ENCODE measurements at places on chromosomes 7 and 10. TPM values are rescaled to one million over a fixed set of nuclear protein-coding genes. Genes with fewer than 3 reads are reported as not detected.

WIPF3 gene
- 2.1 TPM for total RNA-seq

CALML5 gene
- total RNA-seq: not detected

C10orf143 gene
- 1.9 TPM for total RNA-seq

CALML3 gene
- total RNA-seq: not detected

HOXA2 gene
- total RNA-seq: 1.6 TPM

ZC3HAV1L gene
- 17.5 TPM for total RNA-seq

BLNK gene
- total RNA-seq: 4.1 TPM

PLAU gene
- total RNA-seq: 33.6 TPM

LAMB4 gene
- total RNA-seq: 0.24 TPM

CRYGN gene
- 0.84 TPM for total RNA-seq

DNA sequence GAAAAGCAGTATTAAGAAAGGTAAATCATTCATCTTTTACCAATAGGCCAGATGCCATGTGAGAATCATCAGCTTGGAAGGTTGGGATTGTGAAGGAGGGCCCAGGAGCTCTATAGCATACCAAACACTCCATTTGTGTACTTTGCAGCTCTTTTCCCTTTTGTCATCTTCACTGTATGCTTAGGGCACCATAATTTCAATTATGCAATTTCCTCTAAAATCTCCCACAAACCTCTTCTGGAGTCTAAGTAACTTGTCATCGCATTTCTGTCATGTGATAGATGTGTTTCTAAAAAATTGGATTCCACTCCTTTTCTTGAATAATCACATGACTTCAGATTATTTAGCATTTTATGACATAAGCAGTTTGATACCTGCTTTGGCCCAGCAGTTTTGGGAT is 17.9 kb downstream of the RPP30 start:
- H3K4me1 ChIP-seq: no peaks in the 10 kb centered on the region
- no peak overlapping the region for H3K27ac ChIP-seq
- DNase-seq: no peak
- peaks cover 3% of the 10 kb centered on the region for H3K36me3 ChIP-seq

GRCh38 chr10:42690449-42691360 is 52.3 kb upstream of the ZNF33B start:
- H3K4me1 ChIP-seq: no peaks in the 10 kb centered on the region
- H3K27ac ChIP-seq: no peak overlapping the region
- H3K36me3 ChIP-seq: no peaks in the 10 kb centered on the region
- no peak overlapping the region for H3K4me3 ChIP-seq

DNA sequence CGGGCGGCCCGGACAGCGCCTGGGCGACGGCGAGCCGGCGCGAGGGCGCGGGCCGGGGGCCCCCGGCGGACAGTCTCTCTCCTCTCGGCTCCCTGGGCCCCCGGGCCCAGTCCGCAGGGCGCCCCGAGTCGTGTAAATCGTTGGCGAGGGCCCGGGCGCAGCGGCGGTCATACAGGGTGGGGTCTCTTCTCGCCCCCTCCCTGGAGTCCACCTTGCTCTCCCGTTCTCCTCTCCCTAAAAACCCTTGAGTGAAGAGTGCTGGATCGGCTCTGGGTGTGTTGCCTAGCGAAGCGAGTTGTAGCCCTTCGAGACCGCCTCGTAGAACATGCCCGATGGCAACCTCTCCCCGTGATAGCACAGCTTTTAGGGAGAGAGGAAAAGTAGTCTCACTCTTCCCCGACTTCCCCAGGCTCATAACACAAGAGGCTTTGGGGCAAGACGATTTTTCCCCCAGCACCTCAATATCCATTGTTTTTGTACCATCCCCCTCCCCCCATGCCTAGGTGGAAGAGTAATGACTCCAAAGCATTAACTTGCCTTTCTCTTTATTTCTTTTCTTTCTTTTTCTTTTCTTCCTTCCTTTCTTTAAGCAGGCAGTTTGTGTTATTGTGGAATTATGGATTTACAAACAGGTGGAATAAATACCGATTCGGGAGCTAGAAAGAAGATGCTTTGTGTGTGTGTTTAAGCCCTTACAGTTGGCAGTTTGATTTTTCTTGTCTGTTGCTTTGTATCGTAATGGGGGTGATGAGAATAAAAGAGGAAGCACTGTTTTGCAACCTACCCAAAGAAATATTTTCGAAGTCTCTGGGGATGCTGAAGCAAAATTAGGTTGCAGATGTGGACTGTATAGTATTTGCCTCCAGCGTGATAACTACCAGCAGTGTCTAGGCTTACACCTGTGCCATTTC is 822 bp downstream of the SHOC2 start:
- no peaks in the 10 kb centered on the region for H3K4me1 ChIP-seq
- peak overlapping the region; percentile 98 for H3K4me3 ChIP-seq
- H3K27me3 ChIP-seq: no peaks in the 10 kb centered on the region

- no peak for DNase-seq
- no peaks in the 10 kb centered on the region for H3K4me1 ChIP-seq
- no peaks in the 10 kb centered on the region for H3K27me3 ChIP-seq
- H3K36me3 ChIP-seq: no peaks in the 10 kb centered on the region
Measured at GRCh38 chr7:49805371-49806007, 32.1 kb downstream of the VWC2 start.

- no peaks in the 10 kb centered on the region for H3K27me3 ChIP-seq
- H3K27ac ChIP-seq: no peak overlapping the region
- H3K36me3 ChIP-seq: no peaks in the 10 kb centered on the region
Measured at GRCh38 chr7:131212114-131212513, 115.6 kb upstream of the MKLN1 start.

DNA sequence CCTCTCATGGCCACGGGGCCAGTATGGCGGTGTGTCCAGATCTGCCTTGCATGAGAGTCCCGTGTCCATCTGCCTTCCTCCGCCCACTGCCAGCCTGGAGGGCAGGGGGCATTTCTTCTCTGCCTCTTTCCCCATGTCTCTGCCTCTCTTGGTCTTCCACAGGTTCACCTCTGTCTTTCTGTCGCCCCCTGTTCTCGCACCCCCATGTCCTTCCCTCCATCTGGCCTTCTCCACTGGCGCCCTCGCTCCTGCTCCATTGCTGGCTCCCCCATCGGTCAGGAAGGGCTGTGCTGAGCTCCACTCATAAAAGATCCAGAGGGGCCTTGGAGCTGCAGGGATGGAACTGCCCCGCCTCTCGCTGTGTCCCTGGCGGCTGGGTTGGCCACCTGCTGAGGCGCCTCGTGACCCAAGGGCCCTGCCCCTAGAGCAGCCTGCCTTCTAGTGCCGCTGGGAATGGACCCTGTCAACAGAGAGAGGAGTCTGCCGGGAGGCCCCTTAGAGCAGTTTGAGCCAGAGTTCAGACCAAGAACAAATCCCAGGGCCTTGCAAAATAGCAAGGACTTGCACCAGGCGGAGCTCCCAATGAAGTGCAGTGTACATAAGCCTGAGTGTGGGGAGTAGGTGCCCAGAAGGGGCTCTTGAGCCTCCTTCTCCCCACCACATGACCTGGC is 42.0 kb downstream of the GOLGA7B start:
- H3K4me3 ChIP-seq: no peak overlapping the region
- H3K4me1 ChIP-seq: no peaks in the 10 kb centered on the region
- no peak overlapping the region for H3K27ac ChIP-seq
- H3K36me3 ChIP-seq: no peaks in the 10 kb centered on the region
- no peaks in the 10 kb centered on the region for H3K27me3 ChIP-seq

DNA sequence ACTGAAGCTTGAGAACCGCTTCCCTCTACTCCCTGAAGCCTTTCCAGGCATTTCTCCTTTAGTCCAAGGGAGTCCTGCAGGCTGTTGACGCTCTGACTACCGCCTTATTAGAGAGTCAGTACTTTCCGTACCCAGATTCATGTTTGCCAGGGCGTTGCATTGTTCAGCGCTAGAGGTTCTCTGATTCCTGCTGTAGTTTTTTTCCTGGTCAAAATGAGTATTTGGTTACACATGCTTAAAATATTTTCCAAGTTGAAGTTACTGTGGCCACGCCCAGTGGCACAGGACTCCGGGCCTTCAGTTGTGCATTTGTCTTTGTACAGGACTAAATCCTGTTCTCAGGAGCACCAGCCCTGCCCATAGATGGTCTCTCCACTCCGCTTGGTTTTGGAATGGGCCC is 7.9 kb downstream of the MTURN start:
- peaks cover 10% of the 10 kb centered on the region for H3K4me1 ChIP-seq
- H3K27ac ChIP-seq: peak overlapping the region; percentile 82
- H3K27me3 ChIP-seq: no peaks in the 10 kb centered on the region

DNA sequence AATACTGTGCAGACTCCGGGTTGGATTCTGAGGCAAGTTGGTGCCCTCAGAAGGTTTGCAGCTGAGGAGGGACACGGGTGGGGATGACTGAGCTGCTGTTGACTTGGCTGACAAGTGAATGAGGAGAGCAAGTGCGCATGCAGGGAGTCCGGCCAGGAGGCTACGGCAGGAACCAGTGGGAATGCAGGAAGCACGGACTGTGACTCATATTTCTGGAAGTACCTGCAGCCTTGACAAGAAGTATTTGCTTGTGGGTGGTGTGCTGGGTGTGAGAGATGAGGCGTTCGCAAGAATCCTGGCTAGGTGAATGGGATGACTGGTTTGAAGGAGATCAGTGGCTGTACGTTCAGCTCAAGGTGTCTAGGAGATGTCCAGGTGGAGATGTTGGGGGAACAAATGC is 30.8 kb upstream of the FXYD4 start:
- H3K4me1 ChIP-seq: no peaks in the 10 kb centered on the region
- peaks cover 3% of the 10 kb centered on the region for H3K27me3 ChIP-seq
- DNase-seq: no peak

DNA sequence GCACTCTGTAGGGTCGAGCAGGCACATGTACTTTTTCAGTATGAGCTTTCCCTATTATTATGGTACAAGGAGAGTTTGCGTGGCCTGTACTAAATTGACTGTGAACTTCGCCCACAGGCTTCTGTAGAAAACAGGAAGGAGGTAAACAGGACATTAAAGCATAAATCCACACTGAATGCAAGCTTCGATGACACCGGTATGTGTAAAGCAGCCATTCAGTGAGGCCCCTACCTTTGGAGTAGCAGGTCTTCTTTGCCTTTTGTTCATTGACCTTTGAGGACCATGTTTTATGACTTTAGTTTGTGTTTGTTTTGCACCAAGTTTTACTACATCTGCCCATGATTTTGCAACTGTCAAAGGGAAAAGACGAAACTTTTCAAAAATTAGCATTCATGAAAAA is 14.5 kb downstream of the MKI67 start:
- no peak overlapping the region for H3K27ac ChIP-seq
- H3K4me1 ChIP-seq: no peaks in the 10 kb centered on the region
- no peak overlapping the region for H3K4me3 ChIP-seq
- DNase-seq: no peak
- H3K27me3 ChIP-seq: no peaks in the 10 kb centered on the region

GRCh38 chr7:26535483-26536007 is 243.9 kb downstream of the SNX10 start:
- peaks cover 1% of the 10 kb centered on the region for H3K27me3 ChIP-seq
- no peak for DNase-seq
- H3K36me3 ChIP-seq: no peaks in the 10 kb centered on the region

DNA sequence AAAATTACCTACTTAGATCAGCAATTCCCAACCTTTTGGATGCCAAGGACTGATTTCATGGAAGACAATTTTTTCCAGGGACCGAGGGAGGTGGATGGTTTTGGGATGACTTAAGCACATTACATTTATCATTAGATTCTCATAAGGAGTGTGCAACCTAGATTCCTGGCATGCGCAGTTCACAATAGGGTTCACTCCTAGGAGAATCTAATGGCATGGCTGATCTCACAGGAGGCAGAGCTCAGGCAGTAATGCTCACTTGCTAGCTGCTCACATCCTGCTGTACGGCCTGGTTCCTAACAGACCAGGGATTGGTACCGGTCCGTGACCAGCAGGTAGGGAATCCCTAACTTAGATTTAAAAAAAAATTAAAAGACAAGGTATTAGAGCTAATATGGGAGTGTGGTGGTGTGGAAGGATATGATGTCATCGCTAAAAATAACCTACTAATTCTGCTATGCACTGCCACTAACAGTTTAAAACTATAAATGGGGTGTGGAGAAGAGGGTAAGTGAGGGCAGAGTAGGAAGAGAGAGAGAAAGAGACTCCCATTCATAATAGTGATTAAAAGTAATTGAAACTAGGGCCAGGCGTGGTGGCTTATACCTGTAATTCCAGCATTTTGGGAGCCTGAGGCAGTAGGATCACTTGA is 282.7 kb downstream of the BAMBI start:
- no peak for DNase-seq
- peaks cover 1% of the 10 kb centered on the region for H3K27me3 ChIP-seq
- no peaks in the 10 kb centered on the region for H3K36me3 ChIP-seq
- no peak overlapping the region for H3K27ac ChIP-seq

DNA sequence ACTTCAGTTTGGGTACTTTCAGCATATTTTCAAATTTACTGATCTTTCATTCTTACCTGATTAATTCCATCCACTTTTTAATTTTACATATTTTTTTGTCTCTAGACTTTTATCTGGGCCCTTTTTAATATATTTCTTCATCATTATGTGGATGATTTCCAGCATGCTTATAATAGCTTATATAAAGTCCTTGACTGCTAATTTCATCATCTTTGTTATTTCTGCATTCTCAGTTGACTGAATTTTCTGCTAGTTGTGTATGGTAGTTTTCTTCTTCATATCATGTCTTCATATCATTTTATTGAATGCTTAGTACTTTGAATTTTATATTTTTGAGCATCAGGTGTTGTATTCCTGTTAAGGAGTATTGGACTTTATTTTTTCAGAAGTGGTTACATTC is 39.6 kb downstream of the STAM start:
- no peaks in the 10 kb centered on the region for H3K4me1 ChIP-seq
- H3K27ac ChIP-seq: no peak overlapping the region
- H3K36me3 ChIP-seq: no peaks in the 10 kb centered on the region
- H3K4me3 ChIP-seq: no peak overlapping the region
- DNase-seq: no peak
- no peaks in the 10 kb centered on the region for H3K27me3 ChIP-seq

GRCh38 chr7:74412056-74412455 is 41.6 kb upstream of the GTF2IRD1 start:
- no peak overlapping the region for H3K27ac ChIP-seq
- H3K4me1 ChIP-seq: no peaks in the 10 kb centered on the region
- no peak for DNase-seq

DNA sequence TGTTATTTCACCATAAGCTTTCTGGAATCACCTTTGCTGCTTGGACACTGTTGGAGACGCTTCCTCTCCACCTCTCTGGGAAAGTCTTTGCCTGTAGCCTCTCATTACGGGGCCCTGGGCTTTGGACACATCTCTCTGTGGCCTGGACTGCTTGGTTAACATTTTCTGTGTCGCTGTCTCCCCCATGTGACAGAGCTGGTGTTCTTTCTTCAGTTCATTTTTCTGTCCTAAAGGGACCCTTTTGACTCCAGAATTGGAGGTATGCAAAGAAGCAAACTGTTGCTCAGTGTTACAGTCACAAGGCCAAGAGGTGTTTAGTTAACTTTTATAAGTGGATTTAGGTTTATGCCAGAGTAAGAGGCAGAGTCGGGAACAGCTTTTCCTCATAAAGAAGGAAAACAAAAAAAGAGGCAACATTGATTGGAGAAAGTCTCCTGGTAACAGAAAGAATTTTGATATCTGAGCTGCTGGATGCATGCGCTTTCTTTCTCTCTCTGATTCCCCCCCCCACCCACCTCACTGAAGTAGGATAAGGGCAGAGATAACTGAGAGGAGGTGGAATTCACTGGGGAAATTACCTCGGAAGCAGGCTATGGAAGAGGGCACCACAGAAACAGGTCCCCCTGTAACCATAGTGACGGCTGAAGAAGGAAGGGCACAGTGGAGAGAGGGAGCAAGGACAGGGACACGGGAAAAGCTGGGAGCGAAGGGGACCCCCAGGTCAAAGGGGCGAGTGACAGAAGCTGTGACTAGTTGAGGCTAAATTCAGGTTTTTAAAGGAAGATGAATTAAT is 57.8 kb downstream of the LGI1 start:
- no peaks in the 10 kb centered on the region for H3K36me3 ChIP-seq
- no peak overlapping the region for H3K4me3 ChIP-seq
- H3K4me1 ChIP-seq: no peaks in the 10 kb centered on the region
- no peaks in the 10 kb centered on the region for H3K27me3 ChIP-seq

All from aorta (tissue), 5 donors.